Effector memory CD8-positive, alpha-beta T cell (primary cell): ENCODE measurements at places on chromosomes 13 and 19.

DNA sequence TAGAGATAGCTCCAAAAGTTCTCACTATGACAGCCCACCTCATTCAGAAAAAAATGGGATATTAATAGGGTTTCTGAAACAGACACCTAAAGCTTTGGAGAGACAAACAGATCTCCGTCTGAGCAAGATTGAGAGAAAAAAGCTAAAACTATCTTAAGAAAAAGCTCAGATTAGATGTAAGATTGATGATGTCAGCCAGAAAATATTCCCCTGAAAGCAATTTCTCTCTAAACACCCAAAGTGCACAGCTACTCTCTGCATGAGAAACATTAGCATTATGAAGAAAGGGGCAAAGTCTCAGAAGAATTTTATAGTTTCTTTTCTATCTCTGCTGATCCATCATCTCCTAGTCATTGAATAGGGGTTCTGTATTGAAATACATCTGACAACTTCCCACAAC, 148.9 kb downstream of the ZNF737 start:
- H3K27ac ChIP-seq: no peak overlapping the region
- no peaks in the 10 kb centered on the region for H3K36me3 ChIP-seq
- no peak for DNase-seq
- H3K4me1 ChIP-seq: no peaks in the 10 kb centered on the region
- H3K27me3 ChIP-seq: no peaks in the 10 kb centered on the region
- no peak overlapping the region for H3K4me3 ChIP-seq

DNA sequence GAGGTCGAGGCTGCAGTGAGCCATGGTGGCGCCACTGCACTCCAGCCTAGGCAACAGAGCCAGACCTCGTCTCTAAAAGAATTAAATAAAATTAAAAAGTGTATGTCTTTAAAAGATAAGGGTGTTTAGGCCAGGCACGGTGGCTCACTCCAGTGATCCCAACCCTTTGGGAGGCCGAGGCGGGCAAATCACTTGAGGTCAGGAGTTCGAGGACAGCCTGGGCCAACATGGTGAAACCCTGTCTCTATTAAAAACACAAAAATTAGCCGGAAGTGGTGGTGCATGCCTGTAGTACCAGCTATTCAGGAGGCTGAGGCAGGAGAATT, 7.5 kb upstream of the SDHAF1 start:
- peak overlapping the region; percentile 61 for H3K4me3 ChIP-seq
- DNase-seq: no peak
- no peaks in the 10 kb centered on the region for H3K36me3 ChIP-seq
- H3K27me3 ChIP-seq: peaks cover 73% of the 10 kb centered on the region
- H3K27ac ChIP-seq: no peak overlapping the region

DNA sequence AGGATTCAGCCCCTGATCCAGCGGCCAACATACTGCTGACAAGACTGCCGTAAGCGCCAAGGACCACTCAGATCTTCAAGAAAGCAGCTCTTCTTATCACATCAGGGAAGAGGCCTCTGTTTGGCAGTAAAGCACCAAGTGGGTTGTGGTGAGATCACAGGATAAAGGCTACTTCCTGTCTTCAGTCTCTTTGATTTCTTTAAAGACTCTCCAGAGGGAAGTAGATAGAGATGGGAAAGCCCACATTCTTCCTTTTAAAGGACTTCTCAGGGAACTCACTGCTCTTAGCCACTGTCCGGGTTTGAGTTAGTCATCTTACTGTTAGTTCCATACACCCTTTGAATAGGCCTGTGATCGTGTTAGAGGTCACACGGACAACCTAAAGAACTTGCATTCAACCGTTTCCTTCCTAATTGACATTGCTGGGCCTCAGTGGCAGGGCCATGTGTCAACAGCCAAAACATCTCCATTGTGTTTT, 47.2 kb upstream of the POMP start:
- no peaks in the 10 kb centered on the region for H3K36me3 ChIP-seq
- peaks cover 7% of the 10 kb centered on the region for H3K27me3 ChIP-seq
- H3K27ac ChIP-seq: peak overlapping the region; percentile 38

DNA sequence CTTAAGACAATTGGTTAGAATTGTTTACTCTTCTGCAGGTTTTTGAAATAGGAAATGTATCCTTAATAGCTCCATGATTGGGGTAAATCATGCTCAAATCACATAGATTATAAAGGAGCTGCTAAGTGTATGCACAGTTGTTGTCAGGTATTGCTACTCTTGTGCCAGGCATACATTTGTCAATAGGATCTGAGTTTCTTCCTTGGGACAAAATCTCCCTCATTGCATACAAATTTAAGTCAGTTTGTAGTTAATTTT, 109.3 kb upstream of the MLNR start:
- H3K4me3 ChIP-seq: peak overlapping the region; percentile 89
- no peak for DNase-seq
- peaks cover 13% of the 10 kb centered on the region for H3K4me1 ChIP-seq
- peaks cover 10% of the 10 kb centered on the region for H3K36me3 ChIP-seq
- peak overlapping the region; percentile 91 for H3K27ac ChIP-seq

GRCh38 chr19:46537136-46538097, 41.8 kb upstream of the PNMA8B start:
- peaks cover 24% of the 10 kb centered on the region for H3K27me3 ChIP-seq
- H3K36me3 ChIP-seq: peaks cover 3% of the 10 kb centered on the region
- peaks cover 6% of the 10 kb centered on the region for H3K4me1 ChIP-seq
- H3K27ac ChIP-seq: no peak overlapping the region

GRCh38 chr19:1766800-1767352, 13.6 kb downstream of the ONECUT3 start:
- H3K4me3 ChIP-seq: no peak overlapping the region
- peaks cover 5% of the 10 kb centered on the region for H3K4me1 ChIP-seq

- H3K27ac ChIP-seq: no peak overlapping the region
- H3K4me1 ChIP-seq: peaks cover 24% of the 10 kb centered on the region
- H3K36me3 ChIP-seq: peaks cover 9% of the 10 kb centered on the region
- no peak overlapping the region for H3K4me3 ChIP-seq
- H3K27me3 ChIP-seq: no peaks in the 10 kb centered on the region
Measured at GRCh38 chr19:47243776-47244547, 12.4 kb upstream of the CCDC9 start.

GRCh38 chr19:15038294-15038693, 11.0 kb upstream of the CASP14 start:
- no peak for DNase-seq
- H3K36me3 ChIP-seq: no peaks in the 10 kb centered on the region
- no peak overlapping the region for H3K4me3 ChIP-seq
- H3K27ac ChIP-seq: no peak overlapping the region

GRCh38 chr13:112052213-112052612, 14.7 kb upstream of the SOX1 start:
- H3K4me1 ChIP-seq: no peaks in the 10 kb centered on the region
- DNase-seq: no peak
- H3K36me3 ChIP-seq: no peaks in the 10 kb centered on the region
- no peak overlapping the region for H3K4me3 ChIP-seq
- no peak overlapping the region for H3K27ac ChIP-seq

GRCh38 chr13:93517658-93518057, 291.1 kb downstream of the GPC6 start:
- no peak overlapping the region for H3K4me3 ChIP-seq
- H3K36me3 ChIP-seq: no peaks in the 10 kb centered on the region

- peak overlapping the region; percentile 100 for H3K27ac ChIP-seq
- no peaks in the 10 kb centered on the region for H3K27me3 ChIP-seq
- H3K36me3 ChIP-seq: peaks cover 84% of the 10 kb centered on the region
- H3K4me3 ChIP-seq: peak overlapping the region; percentile 87
- peak; percentile 77 for DNase-seq
Measured at GRCh38 chr19:39402346-39403300, 4.0 kb upstream of the ZFP36 start.

GRCh38 chr19:7864690-7865074, 9.5 kb downstream of the PRR36 start:
- peaks cover 17% of the 10 kb centered on the region for H3K4me1 ChIP-seq
- H3K36me3 ChIP-seq: peaks cover 11% of the 10 kb centered on the region
- H3K4me3 ChIP-seq: peak overlapping the region; percentile 56
- no peak overlapping the region for H3K27ac ChIP-seq
- peaks cover 18% of the 10 kb centered on the region for H3K27me3 ChIP-seq

DNA sequence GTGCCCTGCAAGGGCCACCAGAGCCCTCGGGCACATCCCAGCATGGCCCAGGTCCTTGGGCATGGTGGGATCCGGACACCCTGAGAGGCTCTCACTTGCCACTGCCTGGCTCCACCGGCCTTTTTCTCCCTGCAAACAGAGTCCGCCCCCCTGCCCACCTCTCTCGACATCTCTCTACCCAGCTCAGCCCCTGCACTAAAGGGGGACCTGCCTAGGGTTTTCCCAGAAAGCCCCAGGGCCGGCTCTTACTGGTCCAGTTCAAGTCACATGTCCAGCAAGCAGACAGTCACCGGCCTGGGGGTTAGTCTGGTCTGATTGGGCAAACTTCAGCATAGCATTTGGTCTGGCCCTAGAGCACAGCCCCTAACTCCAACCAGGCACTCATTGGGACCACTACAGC, 52.9 kb downstream of the SMARCA4 start:
- H3K27me3 ChIP-seq: no peaks in the 10 kb centered on the region
- no peaks in the 10 kb centered on the region for H3K4me1 ChIP-seq
- no peak overlapping the region for H3K4me3 ChIP-seq
- peak overlapping the region; percentile 80 for H3K27ac ChIP-seq
- DNase-seq: no peak

- no peaks in the 10 kb centered on the region for H3K4me1 ChIP-seq
- H3K27me3 ChIP-seq: peaks cover 32% of the 10 kb centered on the region
- H3K36me3 ChIP-seq: peaks cover 3% of the 10 kb centered on the region
- H3K27ac ChIP-seq: no peak overlapping the region
- no peak overlapping the region for H3K4me3 ChIP-seq
- no peak for DNase-seq
Measured at GRCh38 chr19:5436106-5436947, 18.9 kb upstream of the ZNRF4 start.

GRCh38 chr19:10142701-10143375, 23.1 kb upstream of the EIF3G start:
- peak overlapping the region; percentile 94 for H3K27ac ChIP-seq
- peak overlapping the region; percentile 79 for H3K4me3 ChIP-seq
- no peaks in the 10 kb centered on the region for H3K27me3 ChIP-seq
- H3K4me1 ChIP-seq: peaks cover 12% of the 10 kb centered on the region
- peak; percentile 37 for DNase-seq

DNA sequence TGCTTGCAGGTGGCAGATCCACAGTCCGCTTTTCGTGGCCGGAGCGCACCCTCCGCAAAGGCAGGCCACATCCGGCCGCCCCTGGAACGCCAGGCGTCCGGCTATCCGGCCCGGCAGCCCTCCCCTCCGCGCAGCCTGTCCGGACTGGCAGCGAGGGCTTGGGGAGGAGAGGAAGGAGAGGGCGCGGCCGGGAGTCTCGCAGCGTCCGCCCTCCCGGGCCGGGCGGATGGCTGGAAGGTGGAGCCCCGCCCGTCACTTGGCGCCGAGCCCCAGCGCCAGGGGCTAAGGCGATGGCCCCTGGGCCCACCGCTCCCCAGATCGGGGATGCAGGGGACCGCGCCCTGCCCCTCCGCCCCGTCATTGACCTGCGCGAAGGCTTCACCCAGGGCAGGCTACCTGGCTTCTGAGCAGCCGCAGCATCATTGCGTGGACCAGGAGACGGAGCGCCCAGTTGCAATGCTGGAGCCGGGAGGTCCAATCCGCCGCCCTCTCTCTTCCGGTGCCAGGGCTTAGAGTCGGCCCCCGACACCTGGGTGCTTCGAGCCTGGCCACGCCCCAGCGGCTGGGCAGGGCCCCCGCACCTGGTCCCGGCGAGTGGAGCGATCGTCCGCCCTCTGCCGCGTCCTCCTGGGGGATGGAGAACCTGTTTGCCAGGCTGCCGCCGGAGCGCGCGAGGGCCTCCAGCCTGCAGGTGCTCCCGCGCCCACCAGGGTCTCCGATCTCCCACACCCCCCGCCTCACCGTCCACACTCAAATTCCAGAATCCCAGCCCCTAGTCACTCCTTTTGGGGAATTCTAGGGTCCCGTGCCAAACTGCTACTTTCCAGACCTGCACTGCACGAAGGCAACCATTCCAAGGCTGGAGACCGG, at the start of gene FUT1:
FUT1 (minus strand) TSS at position 146 of the 870 bp plus-strand sequence. CDS start 1,360 bp downstream, outside the sequence.
- peak within 1 kb of the TSS; percentile 73 for H3K4me3 ChIP-seq
- no peak within 1 kb of the TSS for H3K27ac ChIP-seq
- DNase-seq: no peak
- no peaks in the 10 kb centered on the region for H3K36me3 ChIP-seq

DNA sequence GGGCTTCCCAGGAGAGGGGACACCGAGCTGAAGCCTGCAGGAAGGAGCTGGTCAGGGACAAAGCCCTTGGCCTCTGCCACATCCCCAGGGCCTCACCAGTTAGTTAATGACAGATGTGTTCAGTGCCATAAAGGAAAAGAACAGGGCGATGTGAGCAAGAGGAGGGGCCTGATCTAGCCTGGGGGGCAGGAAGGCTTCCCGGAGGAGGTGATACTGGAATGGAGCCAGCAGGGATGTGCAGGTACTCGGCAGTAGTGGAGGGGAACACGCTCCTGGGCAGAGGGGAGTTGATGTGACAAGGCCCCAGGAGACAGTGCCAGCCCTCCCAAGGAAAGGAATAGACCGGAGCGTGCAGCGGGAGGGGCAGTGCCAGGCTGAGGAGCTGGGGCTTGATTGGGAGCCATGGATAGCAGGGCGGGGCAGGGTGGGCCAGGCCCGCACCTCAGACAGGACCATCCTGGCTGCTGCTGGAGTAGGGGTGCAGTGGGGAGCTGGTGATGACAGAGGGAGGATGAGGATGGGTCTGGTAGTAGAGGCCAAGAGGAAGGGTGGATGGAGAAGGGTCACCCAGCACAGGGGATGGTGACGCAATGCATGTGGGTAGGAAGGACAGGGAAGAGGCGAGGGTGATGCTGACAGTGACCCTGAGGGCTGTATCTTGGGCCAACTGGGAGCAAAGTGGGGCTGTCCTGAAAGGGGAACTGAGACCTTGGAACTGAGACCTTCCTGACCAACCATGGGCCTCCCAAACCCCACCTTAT, 4.1 kb downstream of the C19orf33 start:
- no peak for DNase-seq
- peaks cover 10% of the 10 kb centered on the region for H3K4me1 ChIP-seq
- no peak overlapping the region for H3K4me3 ChIP-seq
- H3K36me3 ChIP-seq: peaks cover 9% of the 10 kb centered on the region
- H3K27ac ChIP-seq: no peak overlapping the region

GRCh38 chr13:95160112-95160906, 140.9 kb downstream of the ABCC4 start:
- no peaks in the 10 kb centered on the region for H3K4me1 ChIP-seq
- peaks cover 10% of the 10 kb centered on the region for H3K36me3 ChIP-seq
- H3K4me3 ChIP-seq: no peak overlapping the region
- no peaks in the 10 kb centered on the region for H3K27me3 ChIP-seq

DNA sequence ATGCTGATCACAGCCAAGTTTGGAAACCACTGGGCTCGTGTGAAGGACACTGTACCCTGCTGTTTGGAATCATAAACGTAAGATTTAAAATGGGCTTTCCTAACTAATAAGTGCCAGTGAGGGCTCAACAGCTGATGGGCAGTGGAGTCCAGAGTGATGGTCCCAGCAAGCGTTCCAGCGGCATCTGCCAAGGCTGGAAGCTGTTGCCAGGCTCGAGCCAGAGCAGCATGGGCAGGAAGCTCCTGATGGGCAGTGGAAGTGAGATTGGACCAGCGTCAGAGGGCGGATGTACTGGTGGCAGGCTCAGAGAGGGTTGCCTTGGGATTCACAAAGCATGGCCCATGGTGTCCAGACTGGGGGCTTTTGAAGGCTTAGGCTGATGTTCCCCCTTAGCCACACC, 30.2 kb downstream of the COL4A2 start:
- H3K27ac ChIP-seq: no peak overlapping the region
- no peaks in the 10 kb centered on the region for H3K36me3 ChIP-seq
- peaks cover 27% of the 10 kb centered on the region for H3K27me3 ChIP-seq
- H3K4me3 ChIP-seq: no peak overlapping the region
- no peak for DNase-seq

GRCh38 chr13:75103976-75104375, 378.0 kb downstream of the TBC1D4 start:
- H3K4me3 ChIP-seq: no peak overlapping the region
- no peak for DNase-seq
- no peak overlapping the region for H3K27ac ChIP-seq
- H3K36me3 ChIP-seq: no peaks in the 10 kb centered on the region
